ENCODE measurements at places on chromosomes 4 and X.
A peak's percentile ranks its signal among the peaks of the same experiment; 100 is the strongest.

- no peak for DNase-seq
Measured at GRCh38 chrX:117998171-117998570, 118.4 kb downstream of the KLHL13 start.

DNA sequence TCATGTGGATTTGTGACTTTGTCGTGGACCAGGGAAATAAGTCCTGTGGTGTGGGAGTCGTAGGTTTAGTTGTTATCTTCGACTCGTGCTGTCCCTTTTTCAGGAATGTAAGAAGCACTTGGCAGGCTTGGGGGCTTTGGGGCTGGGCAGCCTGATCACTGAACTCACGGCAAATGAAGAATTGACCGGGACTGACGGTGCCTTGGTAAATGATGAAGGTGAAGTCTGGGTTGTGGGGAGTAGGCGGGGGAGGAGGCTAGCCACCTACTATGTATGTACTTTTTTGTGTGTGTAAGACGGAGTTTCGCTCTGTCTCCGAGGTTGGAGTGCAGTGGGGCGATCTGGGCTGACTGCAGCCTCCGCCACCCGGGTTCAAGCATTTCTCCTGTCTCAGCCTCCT lies 1.2 kb downstream of the TAF1 start:
- DNase-seq: no peak

DNA sequence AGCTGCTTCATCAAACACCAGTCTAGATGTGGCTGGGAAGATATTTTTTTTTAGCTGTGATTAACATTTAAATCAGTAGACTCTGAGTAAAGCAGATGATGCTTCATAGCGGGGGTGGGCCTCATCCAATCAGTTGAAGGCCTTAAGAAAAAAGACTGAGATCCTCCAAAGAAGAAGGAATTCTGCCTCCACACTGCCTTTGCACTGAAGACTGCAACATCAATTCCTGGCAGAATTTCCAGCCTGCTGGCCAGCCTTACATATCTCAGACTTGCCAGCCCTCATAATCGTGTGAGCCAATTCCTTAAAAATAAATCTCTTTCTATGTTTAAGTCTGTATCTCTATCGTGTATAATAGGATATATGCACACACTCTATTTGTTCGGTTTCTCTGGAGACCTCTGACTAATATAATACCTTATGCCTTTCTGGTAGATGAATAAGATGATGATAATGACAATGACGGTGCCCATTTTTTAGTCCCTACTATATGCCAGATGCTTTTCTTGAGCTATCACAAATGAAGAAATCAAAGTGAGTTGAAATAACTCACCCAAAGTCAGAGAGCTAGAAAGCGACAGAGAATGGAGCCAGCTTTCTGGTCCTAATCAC lies 66.1 kb upstream of the SOD3 start:
- DNase-seq: no peak

- no peak for DNase-seq
Measured at GRCh38 chr4:22921936-22922335, 229.2 kb downstream of the GBA3 start.

DNA sequence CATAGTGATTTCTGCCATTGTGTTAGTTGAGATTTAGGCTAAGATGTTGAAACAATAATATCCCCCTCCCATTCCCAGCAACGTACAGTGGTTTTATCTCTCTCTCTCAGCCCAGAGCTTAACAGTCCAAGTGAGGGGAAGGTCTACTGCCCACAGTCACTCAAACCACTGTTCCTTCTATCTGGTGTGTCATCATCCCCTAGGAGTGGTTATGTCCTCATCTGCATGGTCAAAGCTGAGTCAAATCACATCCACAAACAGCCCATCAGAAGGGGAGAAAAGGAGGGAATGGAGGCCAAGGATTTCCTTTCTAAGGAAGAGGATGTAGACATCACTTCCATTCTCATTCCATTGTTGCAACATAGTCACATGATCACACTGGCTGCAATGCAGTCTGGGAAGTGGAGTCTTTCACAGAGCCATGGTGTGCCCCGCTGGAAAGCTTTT lies 42.8 kb upstream of the CHRNA9 start:
- DNase-seq: peak; percentile 19

DNA sequence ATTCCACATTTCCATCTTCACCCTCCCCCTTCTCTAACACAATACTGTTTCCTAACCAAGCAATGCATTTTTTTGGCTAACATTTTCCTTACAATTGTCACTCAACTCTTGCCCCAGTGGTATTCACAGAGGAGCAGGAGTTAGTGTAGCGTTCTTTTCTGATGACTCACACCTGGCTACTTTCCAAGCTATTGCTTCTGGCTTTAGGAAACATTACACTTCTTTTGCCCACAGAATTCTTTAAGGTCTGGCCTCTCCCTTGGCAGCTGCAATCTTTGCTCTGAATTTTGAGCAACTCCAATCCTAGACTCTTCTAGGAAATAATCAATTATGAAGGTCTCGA lies 27.5 kb upstream of the PDGFC start:
- DNase-seq: peak; percentile 43

DNA sequence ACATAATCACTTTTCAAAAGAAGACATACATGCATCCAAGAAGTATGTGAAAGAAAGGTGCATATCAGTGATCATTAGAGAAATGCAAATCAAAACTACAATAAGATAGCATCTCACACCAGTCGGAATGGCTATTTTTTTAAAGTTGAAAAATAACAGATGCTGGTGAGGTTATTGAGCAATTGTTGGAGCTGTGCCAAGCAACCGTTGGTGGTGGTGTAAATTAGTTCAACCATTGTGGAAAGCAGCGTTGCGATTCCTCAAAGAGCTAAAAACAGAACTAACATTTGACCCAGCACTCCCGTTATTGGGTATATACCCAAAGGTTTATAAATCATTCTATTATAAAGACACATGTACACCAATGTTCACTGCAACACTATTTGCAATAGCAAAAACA lies 14.2 kb downstream of the COX7B2 start:
- DNase-seq: no peak

DNA sequence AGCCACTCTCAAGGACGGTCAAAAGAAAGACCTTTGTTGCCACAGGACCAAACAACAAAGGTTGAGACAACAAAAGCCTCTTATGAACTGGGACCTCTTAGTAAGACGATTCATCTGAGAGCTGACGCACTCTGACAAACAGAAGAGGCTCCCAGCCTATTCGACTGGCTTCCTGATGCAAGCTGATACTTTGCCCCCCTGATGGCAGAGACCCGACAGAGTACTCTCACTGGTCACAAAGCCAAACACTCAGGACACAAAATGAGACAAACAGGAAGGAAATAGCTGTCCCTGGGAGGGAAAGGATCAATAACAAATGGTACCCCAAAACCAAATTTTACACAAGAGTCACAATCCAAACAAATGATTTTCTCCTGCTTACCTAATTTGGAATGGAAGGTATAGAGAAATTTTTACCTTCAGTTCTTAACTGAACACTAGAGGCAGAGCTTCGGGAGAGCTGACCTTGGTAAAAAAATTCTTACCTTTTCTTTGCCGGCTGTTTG lies 75.2 kb upstream of the PLAC8 start:
- no peak for DNase-seq

DNA sequence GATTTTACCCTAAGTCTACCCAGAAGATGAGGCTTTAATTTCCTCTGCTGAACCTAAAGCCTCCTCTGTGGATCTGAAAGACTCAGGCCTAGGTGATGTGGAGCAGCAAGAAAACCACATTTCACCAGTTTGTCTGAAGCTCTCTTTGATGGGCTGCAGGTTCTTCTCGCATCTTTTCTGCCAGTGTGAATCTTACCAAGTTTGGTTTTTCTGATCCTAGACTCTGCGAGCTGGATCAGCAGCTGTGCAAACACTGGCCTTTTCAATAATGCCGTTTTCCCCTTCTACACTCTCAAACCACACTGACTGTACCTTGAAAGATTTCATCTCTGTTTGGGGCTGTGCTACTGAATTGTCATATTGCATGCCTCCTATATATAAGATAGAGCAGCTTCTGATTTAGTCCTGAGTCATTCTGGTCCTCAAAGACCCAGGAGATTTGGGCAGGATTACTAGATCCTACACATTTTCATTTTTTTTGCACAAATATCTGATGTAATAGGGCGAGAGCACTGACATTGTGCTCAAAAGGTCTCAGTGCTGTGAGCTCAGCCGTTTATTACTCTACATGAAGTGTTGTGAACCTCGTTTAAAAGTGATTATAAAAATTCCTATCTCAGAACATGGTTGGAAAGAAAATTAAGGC lies 133.6 kb upstream of the FAM9C start:
- no peak for DNase-seq

DNA sequence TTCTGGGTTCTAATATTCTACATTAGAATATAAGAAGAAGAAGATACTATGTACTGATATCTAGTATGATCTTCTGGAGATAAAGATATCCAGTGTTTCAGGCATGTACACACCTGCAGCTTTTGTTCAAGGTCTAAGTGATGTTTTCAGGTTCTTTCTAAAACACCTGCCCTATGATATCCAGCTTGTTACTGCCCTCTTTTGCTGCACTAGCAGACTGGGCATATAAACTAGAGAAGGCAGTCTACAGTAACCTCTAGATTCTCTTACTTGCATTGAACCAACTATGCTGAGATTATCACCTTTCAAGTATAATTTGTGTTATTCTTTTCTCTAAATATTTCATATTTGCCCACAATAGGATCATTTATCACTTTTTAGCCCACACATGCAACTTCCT lies 1.9 kb upstream of the FRYL start:
- DNase-seq: no peak

DNA sequence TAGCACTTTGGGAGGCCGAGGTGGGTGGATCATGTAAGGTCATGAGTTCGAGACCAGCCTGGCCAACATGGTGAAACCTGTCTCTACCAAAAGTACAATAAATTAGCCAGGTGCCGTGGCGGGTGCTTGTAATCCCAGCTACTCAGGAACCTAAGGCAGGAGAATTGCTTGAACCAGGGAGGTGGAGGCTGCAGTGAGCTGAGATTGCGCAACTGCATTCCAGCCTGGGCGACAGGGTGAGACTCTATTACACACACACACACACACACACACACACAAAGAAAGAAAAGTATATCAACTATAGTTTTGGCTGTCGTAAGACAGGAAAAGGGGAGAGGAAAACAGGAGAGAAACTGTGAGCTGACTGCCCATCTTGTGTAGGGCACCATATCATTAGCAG lies 171.7 kb downstream of the ADAMTS3 start:
- DNase-seq: no peak

- DNase-seq: no peak
Measured at GRCh38 chr4:100106982-100107381, 83.3 kb downstream of the DDIT4L start.

DNA sequence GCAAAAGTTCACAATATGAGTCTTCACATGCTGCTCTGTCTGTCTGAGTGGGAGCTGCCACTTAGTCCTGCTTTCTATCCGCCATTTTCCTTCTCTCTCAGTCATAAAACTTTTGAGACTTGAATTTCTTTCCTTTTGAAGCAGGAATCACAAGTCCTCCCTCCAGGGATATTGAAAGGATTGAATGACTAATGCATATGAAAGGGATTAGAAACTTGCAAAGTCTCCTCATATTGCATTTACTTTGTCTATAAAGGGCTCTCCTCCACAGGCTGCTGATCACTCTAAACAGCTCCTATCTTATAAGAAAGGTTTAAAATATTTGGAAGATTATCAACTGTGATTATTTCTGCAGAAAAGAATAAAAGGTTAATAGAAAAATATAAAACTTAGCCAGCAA lies 879.1 kb downstream of the ARAP2 start:
- DNase-seq: no peak

GRCh38 chr4:151721916-151722315 lies 38.9 kb downstream of the GATB start:
- DNase-seq: no peak

DNA sequence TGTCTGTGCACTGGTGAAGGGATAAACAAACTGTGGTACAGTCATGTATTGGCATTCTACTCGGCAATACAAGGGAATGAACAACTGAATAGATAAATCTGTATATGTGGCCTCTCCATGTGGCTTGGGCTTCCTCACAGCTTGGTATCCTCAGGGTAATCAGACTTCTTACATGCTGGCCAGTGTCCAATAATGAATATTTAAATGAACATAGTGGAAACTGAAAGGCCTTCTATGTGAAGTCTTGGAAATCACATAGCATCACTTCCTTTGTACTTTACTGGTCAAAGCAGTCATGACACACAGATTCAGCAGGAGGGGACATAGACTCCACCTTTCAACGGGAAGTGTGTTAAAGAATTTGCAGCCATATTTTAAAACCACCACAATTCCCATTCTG lies 33.4 kb upstream of the GPR101 start:
- no peak for DNase-seq

- no peak for DNase-seq
Measured at GRCh38 chr4:179272282-179272681, 1830.0 kb upstream of the AGA start.

- no peak for DNase-seq
Measured at GRCh38 chr4:108117418-108118182, 51.1 kb downstream of the LEF1 start.

DNA sequence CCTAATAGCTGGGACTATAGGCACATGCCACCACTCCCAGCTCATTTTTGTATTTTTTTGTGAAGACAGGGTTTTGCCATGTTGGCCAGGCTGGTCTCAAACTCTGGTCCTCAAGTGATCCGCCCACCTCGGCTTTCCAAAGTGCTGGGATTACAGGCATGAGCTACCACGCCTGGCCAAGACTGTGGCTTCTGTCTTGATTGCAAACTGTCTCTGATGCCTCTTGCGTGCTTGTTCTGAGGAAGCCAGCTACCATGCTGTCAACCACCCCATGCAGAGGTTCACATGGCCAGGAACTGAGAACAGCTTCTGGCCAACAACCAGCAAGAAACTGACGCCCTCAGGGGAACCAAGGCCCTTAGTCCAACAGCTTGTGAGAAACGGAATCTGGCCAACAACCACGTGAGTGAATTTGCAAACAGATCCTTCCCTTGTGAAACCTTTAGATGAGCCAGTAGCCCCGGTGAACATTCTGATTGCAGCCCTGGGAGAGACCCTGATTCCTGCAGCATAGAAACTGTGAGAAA lies 71.2 kb downstream of the SUPT20HL2 start:
- peak; percentile 69 for DNase-seq

DNA sequence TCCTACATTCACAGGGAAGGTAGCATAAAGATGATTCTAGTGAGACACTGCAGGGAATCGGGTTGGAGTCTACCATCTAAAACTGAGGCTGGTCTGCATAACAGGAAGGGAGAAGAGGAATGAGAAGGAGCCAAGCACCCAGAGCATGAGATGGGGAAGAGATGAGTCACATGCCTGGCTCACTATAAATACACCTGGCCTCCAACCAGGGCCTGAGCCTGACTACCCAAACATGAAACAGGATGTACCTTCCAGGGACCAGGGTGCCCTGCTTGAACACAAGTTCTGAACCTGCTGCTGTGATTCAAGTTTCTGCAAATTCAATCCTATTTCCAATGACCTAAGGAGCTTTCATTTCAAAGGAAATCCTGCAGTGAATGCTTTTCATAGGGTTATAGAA lies 24.9 kb downstream of the CD99L2 start:
- DNase-seq: no peak

- DNase-seq: no peak
Measured at GRCh38 chr4:184329235-184329634, 111.6 kb upstream of the ENPP6 start.

Data from testis (tissue), 5 donors.